ENCODE measurements at places on chromosomes 5 and 9.

GRCh38 chr9:128768606-128769005 lies 3.1 kb downstream of the ZER1 start:
- DNase-seq = no peak

GRCh38 chr5:50767588-50767987 lies 101.2 kb downstream of the PARP8 start:
- DNase-seq = no peak

GRCh38 chr9:15501179-15501578 lies 9.6 kb downstream of the PSIP1 start:
- DNase-seq = no peak

- no peak for DNase-seq
Measured at GRCh38 chr9:137497921-137498719, 39.0 kb upstream of the NSMF start.

- DNase-seq = no peak
Measured at GRCh38 chr5:10691826-10692785, 68.9 kb downstream of the DAP start.

DNA sequence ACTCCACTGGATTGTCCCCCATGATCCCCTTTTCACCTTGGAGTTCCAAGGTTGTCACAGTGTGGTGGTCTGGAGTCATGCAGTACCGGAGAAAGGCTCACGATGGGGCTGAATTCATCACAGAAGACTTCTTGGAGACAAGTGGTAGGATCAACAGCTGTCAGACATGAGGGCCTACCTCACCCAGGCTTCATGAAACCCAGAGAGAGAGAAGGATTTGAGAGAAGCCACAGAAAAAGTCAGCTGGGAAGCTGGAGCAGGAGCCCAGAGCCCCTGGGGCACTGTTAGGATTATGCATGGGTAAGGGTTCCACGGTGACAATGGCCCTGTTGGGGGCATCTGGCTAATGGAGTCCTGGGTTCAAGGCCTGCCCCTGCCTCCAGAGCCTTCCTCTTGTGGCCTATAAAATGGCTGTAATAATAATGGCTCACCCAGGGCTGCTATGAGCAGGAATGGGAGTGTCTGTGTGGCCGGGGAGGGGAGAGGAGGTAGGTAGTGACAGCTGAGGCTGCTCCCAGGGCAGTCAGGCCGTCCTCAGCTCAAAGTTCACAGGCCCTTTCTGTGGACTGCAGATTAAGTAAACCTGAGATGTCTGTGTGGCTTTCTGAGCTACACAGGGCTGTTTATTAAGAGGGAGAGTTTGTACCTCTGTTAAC lies 910 bp downstream of the TRIM14 start:
- peak; percentile 74 for DNase-seq

DNA sequence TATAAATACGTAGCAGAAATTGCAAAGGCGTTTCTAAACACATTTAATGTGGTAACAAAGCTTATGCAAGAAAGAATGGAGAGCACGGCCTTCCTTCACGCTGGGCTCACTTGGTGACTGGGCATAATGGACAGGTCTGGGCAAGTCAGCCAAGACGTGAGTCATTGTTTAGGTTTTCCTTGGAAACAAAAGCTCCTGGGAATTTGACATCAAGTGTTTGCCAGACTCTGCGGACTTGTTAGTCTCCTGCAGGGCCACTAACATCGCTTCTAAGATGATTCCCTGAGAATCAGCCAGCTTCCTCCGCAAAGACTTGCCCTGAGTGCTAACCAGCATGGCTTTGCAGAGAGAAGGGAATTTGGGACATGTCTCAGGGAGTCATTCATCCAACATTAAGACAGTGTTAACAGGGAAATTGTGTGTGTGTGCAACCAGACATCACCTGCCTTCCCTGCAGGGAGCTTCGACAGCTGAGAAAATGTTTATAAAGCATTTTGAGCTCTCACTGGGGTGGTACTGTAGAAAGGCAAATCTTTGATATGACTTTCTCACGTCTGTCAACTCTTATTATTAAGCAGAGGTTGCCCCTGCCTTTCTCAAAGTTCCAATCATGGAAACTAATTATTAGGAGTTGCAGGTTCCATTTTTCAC lies 182.5 kb downstream of the NTRK2 start:
- DNase-seq = peak; percentile 89

DNA sequence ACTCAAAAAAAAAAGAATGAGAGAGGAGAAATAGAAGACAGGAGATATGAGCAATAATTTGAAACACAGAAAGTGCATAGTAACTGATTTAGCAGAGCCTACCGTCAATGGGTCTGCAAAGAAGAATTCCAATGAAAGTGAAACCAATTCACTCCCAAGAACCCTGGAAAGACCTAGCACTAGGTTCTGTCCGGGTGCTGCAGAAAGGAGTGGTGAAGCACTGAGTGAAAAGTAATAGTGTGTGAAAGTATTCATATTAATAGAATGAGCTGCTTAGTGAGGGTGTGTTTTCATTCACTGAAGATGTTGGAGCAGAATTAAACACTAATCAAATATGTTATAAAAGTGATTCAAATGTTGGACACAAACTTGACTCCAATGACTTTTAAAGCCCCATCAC lies 51.3 kb upstream of the SLC30A5 start:
- DNase-seq = no peak

DNA sequence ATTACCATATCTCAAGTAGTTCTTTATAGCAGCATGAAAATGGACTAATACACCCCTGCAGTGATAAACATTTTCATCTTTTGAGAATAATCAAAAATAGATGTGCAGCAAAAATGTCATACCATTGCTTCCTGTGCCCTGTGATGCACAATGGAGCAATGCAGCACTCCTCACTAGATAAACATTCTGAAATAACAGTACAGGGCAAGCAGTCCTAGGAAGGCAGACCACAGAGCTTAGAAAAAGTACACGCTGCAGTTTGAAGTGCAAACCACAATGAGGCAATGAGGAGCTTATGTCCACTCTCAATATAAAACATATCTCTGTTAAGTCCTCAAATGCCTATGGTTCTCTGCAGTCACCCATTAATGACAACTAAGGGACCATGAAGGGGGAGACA lies 367.6 kb downstream of the PDE4D start:
- no peak for DNase-seq
